Stromal cell of bone marrow (primary cell): ENCODE measurements at places on chromosomes 5 and 9.
A peak's percentile ranks its signal among the peaks of the same experiment; 100 is the strongest.

DNA sequence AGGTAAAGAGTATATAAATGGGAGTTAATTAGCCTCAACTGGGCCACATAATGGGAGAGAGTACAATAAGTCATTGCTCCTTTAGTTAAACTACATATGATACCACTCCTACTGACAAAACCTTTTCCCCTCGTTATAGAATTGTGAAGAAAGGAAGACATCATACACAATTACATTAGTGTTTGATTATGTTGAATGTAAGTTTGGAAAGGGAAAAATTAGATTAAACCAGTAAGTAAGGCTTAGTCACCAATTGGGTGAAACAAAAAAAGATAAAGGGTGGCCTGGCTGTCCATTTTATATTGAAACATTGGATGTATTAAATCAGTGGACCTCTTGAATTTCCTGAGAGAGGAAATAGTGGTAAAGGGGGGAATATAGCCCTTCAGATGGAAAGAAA lies 464.3 kb upstream of the PAPPA start:
- DNase-seq, result no peak

DNA sequence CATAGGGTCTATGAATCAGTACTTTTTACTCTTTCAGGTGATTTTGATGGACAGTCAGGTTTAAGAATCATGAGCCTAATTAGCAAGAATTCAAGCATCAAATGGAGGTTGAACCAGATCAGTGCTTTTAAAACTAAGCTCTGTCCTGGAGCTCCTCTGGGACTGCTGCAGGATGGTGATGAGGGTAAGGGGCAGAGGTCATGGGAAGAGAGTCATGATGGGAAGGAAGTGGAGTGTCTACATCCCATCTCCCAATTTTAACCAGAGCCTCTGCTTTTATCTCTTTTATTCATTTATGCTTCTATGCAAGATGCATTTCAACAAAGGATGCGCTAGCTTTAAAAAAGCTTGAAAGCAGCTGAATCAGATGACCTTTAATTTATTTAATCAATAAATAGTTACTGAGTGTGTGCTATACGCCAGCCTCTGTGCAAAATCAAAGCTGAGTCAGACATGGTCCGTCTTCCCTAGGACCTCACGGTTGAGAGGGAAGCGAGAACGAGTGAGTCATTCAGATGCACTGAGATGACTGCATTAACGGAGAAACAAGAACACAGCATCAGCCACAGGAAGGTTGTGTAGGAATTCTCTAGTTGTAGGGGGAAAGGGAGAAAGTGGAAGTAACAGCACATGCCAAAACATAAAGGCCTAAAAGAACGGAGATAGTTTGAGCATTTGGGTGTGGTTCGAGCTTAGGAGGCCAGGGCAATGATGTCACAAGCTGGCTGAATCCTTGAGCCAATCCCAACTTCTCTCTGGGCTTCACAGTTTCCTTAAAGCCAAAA lies 441.6 kb upstream of the BRINP1 start:
- peak; percentile 68 for DNase-seq

- no peak for DNase-seq
Measured at GRCh38 chr5:120415985-120416384, 48.1 kb upstream of the PRR16 start.

DNA sequence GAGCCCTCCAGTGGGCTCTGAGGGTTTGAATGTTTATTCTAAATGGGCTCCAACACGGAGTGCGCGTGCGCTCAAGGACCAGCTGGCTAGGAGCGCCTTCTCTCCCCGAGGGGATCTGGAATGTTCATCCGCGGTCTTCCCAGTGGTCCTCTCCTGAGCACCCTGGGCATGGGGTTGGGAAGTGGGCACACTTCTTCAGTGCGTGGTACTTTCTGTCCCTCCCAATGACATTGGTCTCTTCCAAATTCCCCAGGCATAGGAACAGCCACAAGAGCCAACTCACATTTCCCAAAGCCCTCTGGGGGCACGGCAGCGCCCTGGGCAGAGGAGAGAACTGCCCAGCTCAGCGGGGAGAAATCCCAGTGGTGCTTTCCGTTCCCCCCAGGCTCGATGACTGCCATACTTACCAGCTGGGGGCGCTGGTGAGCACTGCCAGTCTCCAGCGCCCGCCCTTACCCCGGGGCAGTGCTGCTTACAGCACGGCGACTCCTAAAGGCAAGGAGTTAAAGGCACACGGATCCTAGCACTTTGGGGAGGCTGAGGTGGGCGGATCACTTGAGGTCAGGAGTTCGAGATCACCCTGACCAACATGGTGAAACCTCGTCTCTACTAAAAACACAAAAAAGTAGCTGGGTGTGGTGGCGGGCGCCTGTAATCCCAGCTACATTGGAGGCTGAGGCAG lies 29.9 kb upstream of the OBP2B start:
- DNase-seq, result peak; percentile 14

DNA sequence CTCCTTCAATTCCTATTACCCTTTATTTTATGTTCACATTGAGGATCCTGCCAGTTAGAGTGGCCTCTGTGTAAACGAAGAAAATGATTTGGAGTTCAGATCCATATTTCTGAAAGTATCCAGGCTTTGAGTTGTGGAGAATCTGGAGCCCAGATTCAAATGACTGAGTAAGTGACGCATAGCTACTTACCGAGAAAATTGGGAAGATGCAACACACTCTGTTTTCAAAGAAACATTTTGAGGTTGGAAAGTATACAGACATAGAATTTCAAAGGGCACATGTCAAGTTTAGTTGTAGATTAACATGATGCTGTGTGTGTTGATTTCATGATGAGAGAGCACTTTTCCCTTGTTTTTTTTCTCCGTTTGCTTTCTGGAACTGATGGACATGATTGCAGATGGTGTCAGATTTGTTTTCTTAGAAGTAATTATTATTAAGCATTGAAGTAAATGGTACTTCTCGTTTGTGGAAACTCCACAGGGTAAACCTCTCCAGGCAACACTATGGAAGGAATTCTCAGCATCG lies 148.1 kb downstream of the KDM4C start:
- DNase-seq, result no peak

DNA sequence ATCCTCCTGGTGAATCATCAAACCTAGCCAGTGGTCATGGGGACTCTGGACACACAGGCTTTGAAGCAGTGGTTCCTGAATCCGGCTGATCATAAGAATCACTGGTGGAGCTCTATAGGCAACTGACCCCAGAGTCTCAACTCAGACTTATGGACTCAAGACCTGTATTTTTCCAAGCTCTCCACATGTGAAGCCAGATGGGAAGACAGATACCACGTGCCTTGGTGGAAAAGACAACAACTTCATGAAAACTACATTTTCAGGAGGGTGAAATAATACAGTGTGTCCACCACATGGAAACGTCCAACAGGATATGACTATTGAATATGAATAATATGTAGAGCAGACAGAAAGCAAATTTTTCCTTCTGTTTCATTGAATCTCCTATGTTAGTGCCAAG lies 33.7 kb downstream of the GABRP start:
- DNase-seq, result no peak

GRCh38 chr9:111258875-111259271 lies 71.2 kb downstream of the OR2K2 start:
- no peak for DNase-seq

- no peak for DNase-seq
Measured at GRCh38 chr5:139146809-139147482, 51.2 kb downstream of the SIL1 start.

GRCh38 chr9:35029852-35030251 lies 40.3 kb downstream of the DNAJB5 start:
- DNase-seq, result no peak

- DNase-seq, result peak; percentile 44
Measured at GRCh38 chr5:150999704-151000442, 20.5 kb upstream of the GPX3 start.

- no peak for DNase-seq
Measured at GRCh38 chr9:5436441-5436840, 1.3 kb downstream of the PLGRKT start.

DNA sequence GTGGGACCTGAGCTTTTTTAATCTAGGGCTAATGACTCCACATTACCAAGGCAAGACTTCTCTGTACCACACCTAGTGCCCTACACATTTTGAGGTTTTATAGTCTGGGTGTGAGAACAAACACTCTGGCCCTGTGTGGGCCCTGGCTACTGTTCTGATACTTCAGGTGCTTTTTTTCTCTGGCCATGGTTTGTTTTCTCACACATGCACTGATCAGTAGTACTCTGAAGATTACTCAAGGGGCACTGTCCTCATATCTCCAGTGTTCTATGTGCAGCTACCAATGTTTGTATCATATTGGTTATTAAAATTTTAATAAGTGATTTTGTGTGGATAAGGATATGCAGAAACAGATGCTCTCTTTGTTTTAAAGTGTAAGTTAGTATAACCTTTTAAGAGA lies 5.9 kb upstream of the C9orf40 start:
- DNase-seq, result no peak

- no peak for DNase-seq
Measured at GRCh38 chr5:42952578-42952974, 87.5 kb downstream of the ANXA2R start.

DNA sequence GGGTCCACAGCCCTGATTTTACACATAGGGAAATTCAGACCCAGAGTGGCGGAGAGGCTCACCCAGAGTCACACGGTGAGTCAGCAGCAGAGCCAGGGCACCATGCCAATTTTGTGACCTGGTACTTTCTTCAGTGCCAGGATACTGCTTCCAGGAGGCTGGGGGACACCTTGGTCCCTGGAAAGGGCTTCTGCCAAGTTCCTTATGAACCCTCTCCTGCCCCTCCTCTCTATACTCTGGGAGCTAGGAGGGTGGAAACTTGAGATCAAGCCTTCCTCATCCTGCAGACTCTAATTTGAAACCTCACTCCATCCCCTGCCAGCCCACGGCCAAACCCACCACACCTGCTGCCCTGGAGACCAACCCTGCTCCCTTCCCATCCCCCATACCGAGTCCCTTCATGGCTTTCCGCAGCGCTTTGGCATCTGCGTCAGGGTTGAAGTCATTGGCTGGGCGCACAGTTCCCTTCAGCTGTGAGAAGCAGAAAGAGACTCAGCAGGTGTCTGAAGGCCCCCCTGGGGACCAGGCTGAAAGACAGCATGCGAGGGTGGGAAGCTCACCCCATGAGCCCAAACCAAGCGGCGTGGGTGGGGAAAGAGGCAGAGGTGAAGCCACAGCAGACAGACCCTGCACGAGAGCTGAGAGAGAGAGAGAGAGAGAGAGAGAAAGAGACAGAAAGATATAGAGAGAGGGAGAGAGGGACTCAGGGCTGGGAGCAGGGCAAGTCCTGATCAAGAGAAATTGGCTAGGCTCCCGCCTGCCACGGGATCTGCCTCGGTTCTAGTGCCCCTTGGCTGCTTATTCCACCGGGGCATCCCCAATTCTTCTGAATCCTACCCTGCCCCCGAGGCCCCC lies 33.5 kb downstream of the ANXA6 start:
- no peak for DNase-seq

GRCh38 chr5:7886849-7887475 lies 18.0 kb downstream of the MTRR start:
- peak; percentile 43 for DNase-seq

DNA sequence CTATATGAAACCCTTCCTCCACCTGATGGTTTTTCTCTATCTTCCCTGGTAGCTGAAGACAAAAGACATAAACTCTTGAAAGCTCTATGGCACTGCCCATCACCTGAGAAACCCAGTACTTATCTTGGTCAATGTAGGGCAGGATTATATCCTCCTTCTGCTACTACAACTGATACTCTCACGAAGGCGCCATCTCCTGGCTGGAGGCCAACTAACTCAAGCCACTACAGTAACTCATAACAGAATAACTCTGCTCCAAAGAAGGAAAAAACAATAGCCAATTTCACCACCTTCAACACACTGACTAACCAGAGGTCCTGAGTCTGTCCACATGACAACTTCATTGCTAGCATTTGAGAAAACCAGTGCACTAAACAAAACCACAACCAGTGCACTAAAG lies 409.2 kb downstream of the CETN3 start:
- no peak for DNase-seq

DNA sequence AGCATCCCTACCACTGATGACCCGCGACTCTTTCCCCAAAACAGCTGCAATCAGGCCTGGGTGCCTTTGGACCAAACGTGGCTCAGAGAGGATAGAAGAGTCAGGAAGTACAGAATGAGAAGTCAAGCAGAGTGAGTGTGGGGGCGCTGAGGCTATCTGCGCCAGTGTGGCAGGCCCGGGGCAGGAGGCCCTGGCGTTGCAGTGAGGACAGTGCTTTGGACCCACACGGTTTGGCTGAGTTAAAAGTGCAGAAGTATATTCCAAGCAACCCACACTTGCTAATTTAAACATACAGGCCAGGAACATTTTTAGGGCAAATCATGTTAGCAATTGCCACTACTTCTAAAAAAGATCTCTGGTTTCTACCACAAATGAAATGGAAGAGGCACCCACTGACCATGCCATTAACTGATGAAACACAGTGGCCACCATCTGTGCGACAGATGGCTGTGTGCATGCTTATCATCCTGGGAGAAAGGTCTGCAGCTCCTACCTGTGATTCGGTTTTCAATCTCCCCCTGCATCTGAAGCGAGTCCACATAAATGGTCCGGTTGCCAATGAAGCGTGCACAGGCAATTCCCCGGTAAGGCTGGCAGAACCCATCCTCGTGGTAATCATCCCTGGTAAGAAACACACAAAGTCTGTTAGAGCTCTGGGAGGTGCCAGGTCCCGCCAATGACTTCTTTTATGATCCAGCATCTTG lies 213.0 kb downstream of the ROR2 start:
- no peak for DNase-seq

DNA sequence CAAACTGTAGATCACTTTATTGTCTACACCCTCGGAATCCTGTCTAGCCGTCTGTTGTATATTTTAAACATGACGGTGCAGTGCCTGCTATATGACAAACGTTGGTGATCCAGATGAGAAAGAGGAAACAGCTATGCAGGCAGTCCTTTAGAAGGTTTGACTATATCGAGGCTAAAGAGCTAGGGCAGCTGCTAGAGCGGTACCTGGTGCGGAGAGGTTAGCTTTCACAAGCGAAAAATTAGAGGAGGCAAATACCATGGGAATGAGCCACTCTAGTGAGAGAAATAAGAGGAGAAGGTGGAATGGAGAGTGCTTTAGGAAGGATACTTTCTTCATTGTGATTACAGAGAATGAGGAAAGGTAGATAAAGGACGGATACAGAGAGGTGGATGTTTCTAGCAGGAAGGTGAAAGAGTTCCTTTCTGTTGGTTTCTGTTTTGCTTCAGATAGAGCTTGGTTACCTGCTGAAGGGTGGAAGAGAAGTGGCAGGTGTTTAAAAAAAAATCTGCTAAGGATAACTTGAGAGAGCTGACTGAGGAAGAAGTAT lies 959 bp upstream of the FBXL17 start:
- DNase-seq, result no peak

DNA sequence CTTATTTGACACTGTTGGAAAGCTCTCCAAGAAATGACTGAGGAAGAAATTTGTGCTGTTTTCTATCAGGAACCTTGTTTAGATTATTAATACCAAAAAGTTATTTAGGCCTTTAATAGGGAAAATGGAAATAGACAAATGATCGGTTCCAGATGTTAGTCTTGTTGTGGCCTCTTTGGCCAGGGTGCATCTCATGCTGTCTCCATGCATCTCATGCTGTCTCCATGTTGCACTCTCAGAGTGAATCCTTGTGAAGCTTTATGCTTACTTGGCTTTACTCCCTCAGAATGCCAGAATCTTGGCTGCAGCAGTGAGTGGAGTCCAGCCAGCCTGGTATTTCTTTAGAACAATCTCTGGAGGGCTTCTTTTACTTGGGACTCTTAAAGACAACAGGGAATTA lies 185.5 kb downstream of the ARHGAP26 start:
- no peak for DNase-seq
